ENCODE measurements at places on chromosomes 3 and 15.

GRCh38 chr15:93646193-93646592, 557.2 kb upstream of the RGMA start:
- no peak for DNase-seq

DNA sequence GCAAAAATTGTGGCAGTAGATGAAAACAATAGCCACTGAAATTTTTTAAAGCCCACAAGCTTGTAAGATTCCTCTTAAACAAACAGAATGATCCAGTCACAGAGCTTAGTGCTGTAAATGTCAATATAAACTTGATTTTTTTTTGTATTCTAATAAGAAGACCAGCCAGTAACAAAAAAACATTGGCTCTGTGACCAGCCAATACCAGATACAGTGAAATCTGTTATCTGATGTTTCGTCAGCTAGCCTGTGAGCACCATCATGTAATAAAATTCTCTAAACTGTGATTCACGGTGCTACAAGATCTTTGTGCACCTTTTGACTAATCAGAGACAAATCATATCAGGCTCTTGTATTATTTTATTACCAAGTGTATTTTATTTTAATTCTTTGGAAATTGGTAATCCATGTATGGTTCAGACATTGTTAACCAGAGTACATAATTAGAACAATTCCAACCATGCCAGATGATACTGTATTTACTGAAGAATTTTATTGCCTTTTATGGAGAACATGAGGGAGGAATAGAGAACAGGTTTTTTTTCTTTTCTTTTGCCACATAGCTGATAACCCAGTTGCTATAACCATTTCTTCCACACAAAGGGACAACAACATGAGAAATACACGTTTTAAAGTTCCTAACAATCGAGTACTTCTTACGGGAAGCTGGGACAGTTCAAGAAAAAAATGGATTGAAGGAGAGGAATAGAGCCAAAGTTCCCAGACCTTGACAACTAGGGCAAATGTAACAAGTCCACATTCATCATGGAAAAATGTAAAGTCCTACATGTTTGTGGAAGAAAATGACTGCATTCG, 71.9 kb downstream of the FILIP1L start:
- peak; percentile 70 for DNase-seq

DNA sequence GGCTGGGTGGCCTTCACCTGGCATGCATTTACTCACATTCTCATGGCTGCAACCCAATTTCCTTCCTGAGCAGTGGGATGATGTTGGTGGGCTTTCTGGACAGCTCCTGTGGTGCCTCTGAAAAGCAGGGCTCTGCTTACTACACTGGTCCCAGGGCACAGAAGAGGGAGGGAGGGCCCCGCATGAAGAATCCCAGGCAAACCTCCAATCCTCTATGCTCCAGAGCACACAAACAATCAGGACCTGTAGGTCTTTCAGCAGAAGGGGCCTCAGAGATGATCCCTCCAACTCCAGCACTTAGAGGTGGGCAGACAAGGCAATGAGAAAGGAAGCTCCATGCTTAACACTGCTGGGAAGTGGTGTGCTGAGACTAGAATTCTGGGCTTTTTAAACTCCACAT, 231.7 kb upstream of the ICE2 start:
- no peak for DNase-seq

GRCh38 chr3:13891492-13892073, 11.7 kb upstream of the WNT7A start:
- no peak for DNase-seq

DNA sequence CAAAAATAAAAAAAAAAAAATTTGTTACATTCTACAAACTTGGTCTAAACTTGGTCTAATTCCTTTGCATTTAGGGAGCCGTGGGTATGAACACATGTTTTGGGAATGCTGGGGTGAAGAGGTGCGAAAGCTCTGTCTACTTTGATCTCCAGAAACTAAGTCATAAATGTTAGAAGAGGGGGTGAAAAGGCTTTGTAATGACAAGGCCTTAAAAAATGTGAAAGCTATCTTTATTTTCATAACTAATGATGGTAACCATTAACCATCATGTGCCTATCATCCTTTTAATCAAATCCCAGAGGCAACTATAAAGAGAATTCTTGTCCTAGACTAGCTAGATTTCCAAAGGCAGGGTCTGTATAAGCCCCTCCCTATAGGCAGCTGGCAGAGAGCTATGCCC, 60.9 kb downstream of the PRICKLE2 start:
- no peak for DNase-seq

GRCh38 chr3:46516521-46516920, 18.7 kb downstream of the RTP3 start:
- DNase-seq, result no peak

DNA sequence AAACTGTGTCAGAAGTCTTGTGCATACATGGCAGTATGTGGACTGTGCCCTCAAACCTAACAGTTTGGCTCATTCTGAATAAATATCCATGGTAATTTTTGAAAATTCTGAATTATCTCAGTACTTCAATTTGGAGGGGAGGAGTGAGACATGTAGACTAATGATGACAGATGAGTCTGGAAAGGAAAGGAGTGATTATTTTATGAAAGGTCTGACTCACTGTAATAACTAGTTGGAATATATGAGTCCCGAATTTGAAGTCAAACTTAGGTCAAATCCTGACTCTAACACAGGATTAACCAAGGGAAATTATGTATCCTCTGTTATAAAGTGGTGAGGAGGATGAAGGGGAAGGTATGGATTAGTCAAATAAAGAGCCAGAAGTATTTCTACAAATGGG, 38.6 kb downstream of the SUCNR1 start:
- no peak for DNase-seq

GRCh38 chr3:43445820-43446219, 159.5 kb downstream of the SNRK start:
- DNase-seq, result no peak

DNA sequence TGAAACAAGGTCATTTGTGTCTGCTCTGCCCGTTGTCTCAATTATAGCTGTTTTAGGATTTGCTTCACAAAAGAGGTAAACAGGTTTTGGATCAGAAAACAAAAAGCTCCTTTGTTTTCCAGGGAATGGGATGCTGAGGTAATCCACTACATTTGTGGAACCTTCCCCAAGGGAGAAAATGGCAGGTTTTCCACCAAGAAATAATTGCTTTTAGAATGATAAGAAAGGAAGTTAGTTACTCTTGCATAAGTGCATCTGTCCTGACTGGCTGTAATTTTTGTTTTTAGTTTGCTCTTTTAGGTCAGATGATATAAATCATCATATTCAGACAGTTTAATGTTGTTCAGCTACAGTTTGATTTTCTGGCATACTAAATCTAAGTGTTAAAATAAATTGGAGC, 198.5 kb upstream of the COL8A1 start:
- no peak for DNase-seq

GRCh38 chr15:29938361-29939335, 116.4 kb upstream of the TJP1 start:
- DNase-seq, result no peak

GRCh38 chr15:93929375-93930094, 301.8 kb upstream of the MCTP2 start:
- DNase-seq, result no peak

DNA sequence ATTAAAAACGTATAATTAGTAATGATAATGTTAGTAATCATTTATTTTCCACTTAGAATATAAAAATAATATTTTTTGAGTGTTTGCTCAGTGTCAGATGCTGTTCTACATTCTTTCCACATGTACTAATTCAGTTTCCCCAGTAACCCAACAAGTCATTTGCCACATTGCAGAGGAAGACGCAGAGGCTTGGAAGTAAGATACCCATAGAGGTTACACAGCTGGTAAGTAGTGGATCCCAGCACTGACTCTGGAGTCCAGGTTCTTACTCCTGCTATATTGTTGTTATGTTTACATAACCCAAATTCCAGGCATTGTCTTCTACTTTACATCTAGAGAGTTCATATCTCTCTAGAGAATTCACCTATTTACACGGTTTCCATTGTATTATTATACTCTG, 48.2 kb upstream of the MYO5C start:
- DNase-seq, result no peak

DNA sequence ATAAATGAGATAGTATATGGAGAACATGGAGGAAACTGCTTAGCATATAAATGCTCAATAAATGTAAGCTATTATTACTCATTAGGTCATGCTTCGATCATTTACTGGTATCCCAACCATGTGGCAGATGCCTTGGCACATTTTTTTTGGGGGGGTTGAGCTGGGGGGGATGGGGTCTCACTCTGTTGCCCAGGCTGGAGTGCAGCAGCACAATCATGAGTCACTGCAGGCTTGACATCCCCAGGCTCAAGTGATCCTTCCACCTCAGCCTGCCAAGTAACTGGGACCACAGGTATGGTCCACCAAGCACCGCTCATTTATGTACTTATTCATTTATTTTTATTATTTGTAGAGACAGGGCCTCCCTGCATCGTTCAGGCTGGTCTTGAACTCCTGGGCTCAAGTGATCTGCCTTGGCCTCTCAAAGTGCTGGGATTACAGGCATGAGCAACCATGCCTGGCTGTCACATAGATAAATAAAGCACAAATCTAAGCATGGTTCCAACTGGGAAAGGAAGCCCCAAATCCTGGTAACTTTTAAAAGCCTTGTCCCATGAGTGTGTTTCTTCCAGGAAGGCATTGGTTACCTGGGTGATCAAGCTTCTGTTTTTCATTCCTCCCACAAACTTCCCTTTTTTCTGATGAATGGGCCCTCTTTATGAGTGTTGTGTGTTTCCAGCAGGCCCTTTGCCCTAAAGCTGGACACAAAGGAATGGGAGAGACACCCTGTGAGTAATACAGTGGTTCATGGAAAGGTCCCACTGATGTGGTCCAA, 147.4 kb upstream of the UMPS start:
- no peak for DNase-seq

DNA sequence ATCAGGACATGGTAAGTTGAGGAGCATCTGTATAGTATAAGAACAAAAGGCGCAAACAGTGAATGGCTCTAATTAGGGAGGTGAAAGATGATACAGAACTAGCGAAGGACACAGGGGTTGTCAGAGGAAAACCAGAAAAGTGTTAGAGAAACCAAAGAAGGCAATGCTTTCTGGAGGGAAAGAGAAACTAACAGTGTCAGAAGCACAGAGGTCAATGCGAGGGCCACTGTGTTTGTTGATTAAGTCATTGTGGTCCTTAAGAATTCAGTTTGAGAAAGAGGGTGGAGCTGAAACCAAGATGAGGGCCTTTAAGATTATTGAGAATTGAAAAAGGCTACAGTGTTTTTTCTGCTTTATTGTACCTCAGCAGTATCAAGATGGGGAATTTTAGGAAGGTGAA, 28.8 kb downstream of the ATG7 start:
- no peak for DNase-seq

All from amniotic stem cell (primary cell).